Activated T-cell treated with anti-CD3 and anti-CD28 coated beads for 48 hours (primary cell): ENCODE measurements at places on chromosomes 3 and 15.

GRCh38 chr3:99874237-99875002 is 56.8 kb downstream of the CMSS1 start:
- DNase-seq, result no peak

- DNase-seq, result no peak
These were observed 364.0 kb upstream of the RBMS3 start for GRCh38 chr3:28916713-28917499.

GRCh38 chr3:179196098-179196497 is 47.9 kb downstream of the PIK3CA start:
- no peak for DNase-seq

GRCh38 chr3:150365132-150365604 is 42.9 kb upstream of the TSC22D2 start:
- no peak for DNase-seq

- DNase-seq, result no peak
These were observed 128.8 kb downstream of the GRM7 start for GRCh38 chr3:6989608-6990291.

DNA sequence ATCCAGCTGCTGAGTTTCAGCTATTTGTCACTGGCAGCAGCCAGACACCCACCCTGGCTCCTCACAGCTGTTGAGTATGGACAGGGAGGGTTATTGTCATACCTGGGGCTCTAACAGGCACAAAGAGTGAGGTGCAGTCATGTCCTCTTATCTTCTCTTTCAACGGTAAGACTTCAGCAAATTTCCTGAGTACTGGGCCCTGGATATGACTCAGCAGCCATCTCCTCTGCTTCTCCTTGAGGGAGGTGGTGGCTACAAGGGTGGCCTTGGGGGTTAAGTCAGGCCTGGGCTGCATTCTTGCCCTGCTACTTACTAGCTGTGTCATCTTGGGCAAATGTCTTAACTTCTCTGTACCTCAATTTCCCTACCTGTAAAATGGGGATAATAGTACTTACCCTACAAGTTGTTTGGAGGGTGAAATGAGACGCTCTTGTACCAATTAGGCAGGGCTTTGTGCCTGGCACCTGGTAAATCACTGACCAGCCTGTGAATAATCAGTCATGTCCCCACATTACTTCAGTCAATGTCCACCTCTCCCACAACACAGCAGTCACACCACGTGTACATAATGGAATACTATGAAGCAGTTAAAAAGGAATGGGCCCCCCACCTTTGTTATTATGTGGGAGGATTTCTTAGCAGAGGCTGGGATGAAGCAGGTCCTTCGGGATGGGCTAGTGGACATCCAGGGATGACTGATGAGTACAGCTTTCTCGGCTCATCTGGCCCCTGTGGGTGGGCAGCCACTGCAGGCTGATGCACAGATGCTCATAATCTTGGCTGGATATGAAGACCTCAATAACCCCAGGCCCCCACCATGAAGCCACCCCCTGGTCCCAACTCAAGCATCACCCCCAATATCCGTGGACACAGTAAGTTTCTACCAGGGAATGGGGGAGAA is 528.8 kb downstream of the SHQ1 start:
- no peak for DNase-seq

DNA sequence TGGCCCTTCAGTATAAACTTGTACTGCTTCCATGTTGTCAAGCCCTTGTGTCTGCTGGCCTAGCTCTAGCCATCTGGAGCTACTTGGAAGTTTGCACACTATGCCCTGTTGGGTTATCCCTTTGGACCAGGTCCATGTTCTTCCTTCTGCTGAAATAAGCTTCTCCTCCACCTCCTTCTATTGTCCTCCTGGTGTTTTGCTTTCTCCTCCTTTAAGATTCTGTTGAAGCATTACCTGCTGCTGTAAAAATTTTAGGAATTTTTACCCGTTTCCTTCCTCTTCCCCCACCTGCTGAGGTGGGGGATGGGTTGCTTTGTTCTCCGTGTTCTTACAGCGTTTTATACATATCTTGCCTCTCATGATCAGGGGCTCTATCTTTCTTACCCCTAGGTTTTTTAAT is 51.7 kb downstream of the SH3GL3 start:
- no peak for DNase-seq

DNA sequence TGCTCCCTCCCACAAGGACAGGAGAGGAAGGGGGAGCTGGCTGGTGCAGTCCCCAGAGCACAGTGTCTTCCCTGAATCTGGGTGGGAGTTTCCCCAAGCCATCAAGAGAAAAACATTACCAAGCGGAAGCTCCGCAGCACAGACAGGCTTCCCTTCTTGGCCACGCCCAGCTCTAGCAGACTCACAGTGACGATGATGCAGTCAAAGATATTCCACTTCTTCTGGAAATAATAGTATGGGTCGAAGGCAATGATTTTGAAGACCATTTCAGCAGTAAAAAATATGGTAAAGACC is 76.7 kb downstream of the SCN10A start:
- DNase-seq, result no peak

- no peak for DNase-seq
These were observed 77.4 kb upstream of the SLC4A7 start for GRCh38 chr3:27561576-27561975.
